ENCODE measurements at places on chromosomes 3 and 15.

DNA sequence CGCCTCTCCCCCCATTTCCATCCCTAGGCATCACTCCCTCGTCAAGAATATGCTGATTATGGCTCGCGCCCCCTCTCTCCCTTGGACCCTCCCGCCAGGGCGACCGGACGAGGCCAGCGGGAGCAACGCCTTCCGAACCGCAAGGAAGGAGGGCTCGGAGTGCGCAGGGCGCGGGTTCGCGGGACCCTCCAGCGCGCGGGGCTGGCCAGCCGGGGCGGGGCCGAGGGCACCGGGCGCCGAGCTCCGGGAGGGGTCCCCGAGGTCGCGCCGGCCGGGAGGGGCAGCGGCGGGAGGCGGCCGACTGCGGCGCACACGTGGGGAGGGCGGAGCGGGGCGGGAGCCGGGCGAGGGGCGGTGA is 483 bp downstream of the EHD4 start:
- DNase-seq, result no peak

DNA sequence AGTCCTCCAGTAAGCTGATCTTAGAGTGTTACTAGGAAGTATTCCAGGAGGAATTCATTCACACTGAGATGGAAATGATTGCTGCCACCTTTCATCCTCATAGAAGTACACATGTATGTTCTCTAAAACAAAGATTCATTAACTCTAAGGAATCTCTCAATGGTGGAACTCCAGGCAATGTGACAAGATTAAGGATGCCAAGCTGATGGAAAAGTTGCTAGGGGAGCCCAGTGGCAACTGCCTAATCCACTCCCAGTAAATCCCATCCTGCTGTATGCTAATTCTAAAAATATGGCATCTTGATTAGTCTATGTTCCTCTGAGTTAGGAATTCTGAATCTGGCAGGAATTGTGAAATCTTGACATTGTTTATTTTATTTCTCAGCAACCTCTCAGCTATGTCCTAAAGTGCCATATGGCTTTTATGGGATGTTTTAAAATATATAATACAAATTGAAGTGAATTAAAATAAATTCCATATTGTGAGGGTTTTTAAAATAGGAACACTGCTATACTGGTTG is 210.0 kb upstream of the TRIM42 start:
- DNase-seq, result no peak

- DNase-seq, result no peak
Observed at GRCh38 chr3:79871656-79872055, 103.9 kb upstream of the ROBO1 start.

DNA sequence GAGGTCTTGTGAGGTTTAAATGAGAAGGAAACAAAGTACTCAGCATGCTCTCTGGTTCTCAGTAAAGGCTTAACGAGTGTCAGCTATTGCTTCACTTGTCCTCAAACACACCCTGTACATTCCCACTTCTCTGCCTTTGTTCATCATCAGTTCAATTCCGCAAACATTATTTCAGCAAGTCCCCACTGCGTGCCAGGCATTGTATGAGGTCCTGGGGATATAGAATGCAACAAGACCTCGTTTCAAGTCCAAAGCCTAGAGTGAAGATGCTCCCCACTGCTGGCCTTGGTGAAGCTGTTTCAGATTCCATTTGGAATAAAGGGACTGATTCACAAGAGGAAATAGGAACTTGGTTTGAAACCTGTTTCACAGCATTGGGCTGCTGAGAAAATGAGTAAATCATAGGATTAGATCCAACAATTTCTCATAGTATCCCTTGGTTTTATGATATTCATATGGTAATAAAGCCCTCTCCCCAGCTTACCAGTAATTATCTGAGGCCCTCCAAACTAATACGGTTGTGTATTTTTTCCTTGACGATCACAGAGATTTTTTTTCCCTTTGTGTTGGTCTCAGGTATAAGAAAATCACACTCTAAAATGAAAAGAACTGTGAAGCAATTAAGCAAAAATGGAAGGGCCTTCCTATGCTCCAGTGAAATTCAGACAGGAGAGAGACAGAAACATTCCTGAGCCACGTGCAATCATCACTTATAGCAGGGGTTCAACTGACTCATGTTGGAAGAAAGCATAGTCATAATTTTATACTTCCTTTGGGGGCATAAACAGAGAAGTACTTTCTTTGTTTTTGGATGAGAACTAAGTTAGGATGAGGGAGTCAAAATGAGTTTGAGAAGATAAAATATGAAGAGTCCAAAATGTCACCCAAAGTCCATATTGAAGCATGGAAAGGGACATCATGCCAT is 258.6 kb downstream of the RORA start:
- DNase-seq, result no peak

All from type B pancreatic cell (in vitro differentiated cells).